ENCODE measurements at places on chromosomes 16 and 17. TPM values are rescaled to one million over a fixed set of nuclear protein-coding genes. Genes with fewer than 3 reads are reported as not detected.

Gene KLHL10
- not detected for total RNA-seq

Gene IL34
- total RNA-seq: 1.3 TPM

Gene ARL17B
- total RNA-seq: 7.9 TPM

Gene GSPT1
- 63.0 TPM for total RNA-seq

Gene UTP4
- 19.6 TPM for total RNA-seq

Gene C17orf67
- total RNA-seq: 1.4 TPM

Gene ATXN7L3
- 41.1 TPM for total RNA-seq

Gene CENPN
- 81.7 TPM for total RNA-seq

Gene MEFV
- total RNA-seq: not detected

Gene CACNA1H
- 0.07 TPM for total RNA-seq

Gene NME1
- 186 TPM for total RNA-seq

Gene TP53TG3C
- total RNA-seq: not detected

Gene CCL3
- not detected for total RNA-seq

Gene SLC9A5
- 0.99 TPM for total RNA-seq

Gene HBA1
- total RNA-seq: not detected

Gene RNF43
- 0.13 TPM for total RNA-seq

Gene C17orf107
- 0.92 TPM for total RNA-seq

Gene RHOT1
- 35.6 TPM for total RNA-seq

Gene ABCA9
- total RNA-seq: 13.9 TPM

Gene ARHGAP23
- total RNA-seq: 45.1 TPM
